ENCODE measurements at places on chromosomes 13 and 19.

GRCh38 chr13:39201180-39201579 lies 162.9 kb downstream of the NHLRC3 start:
- DNase-seq: no peak

GRCh38 chr19:3710265-3710812 lies 2.2 kb downstream of the TJP3 start:
- DNase-seq: peak; percentile 53

GRCh38 chr13:113863524-113864272 lies at the start of gene GAS6:
TSS of gene GAS6 (minus strand) at chr13:113864076. CDS start at chr13:113863920, 156 bp downstream.
- no peak for DNase-seq

DNA sequence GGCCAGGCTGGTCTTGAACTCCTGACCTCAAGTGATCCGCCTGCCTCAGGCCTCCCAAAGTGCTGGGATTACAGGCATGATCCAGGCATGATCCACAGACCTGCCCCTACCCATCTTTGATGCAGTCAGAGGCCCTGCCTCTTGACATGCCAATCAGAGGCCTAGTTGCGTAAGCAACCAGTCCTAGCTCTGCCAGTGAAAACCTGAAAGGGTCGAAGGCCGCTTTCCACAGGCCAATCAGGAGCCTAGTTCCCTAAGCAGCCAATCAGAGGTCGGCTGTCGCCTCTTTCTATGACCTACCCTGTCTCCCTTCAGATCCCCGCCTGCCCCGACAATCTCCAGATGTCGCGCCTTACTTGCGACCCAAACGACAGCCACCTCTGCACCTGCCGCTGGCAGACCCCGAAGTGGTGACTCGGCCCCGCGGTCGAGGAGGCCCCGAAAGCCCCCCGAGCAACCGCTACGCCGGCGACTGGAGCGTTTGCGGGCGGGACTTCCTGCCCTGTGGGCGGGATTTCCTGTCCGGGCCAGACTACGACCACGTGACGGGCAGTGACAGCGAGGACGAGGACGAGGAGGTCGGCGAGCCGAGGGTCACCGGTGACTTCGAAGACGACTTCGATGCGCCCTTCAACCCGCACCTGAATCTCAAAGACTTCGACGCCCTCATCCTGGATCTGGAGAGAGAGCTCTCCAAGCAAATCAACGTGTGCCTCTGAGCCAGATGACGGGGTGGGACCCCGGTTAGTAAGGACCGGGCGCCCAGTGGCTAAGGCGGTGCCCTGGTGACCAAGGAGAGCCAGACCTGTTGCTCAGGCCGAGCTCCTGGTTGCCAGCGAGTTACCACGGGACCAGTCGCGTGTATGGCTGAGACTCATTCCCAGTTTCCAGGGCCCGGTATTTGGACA lies 6.3 kb downstream of the SYDE1 start:
- DNase-seq: no peak

GRCh38 chr13:114067886-114068651 lies 64.4 kb downstream of the RASA3 start:
- no peak for DNase-seq

- DNase-seq: no peak
Measured at GRCh38 chr13:27482983-27483382, 32.6 kb upstream of the MTIF3 start.

DNA sequence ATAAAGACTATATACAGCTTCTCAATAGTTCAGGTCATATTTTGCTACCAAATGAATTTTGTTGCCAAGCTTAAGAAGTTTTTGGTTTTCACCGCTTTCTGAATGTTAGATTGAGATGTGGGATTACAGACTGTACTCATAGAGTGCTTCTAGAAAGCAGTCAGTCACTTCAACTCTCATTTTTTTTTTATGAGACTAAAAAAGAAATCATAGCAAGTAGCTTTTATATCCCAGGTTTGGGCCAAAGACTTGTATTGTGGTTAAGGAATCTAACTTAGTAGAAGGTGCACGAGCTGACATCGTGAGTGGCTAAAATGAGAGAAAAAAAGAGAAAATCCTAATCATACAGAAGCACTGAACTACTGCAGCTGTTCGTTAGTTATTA lies 2.2 kb upstream of the USPL1 start:
- DNase-seq: no peak

- DNase-seq: no peak
Measured at GRCh38 chr19:40933025-40933424, 51.0 kb upstream of the CYP2A7 start.

DNA sequence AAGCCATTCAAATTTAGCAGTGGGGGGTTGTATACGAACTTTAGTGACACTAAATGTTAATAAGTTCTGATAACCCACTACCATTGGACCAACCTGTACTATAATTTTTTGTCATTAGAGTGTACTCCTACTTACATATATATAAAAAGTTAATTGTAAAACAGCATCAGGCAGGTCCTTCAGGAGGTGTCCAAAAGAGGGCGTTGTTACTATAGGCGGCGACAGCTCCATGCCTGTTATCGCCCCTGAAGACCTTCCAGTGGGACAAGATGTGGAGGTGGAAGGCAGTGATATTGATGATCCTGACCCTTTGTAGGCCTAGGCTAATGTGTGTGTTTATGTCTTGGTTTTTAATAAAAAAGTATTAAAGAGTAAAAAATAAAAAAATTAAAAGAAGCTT lies 27.5 kb downstream of the SPRYD7 start:
- peak; percentile 23 for DNase-seq

DNA sequence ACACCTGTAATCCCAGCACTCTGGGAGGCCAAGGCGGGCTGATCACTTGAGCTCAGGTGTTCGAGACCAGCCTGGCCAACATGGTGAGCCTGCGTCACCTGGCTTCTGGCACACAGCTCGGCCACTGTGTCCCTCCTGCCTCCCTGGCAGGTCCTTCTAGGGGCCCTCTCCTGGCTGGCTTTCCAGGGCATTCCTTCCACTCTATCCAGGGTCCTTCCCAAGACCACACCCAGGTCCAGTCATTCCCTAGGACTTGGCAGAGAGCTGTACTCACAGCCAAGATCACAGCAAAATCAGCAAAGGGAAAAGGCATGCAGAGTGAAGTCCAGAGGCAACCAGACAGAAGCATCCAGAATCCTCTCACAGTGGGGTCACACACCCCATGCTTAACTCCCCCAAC lies 9.7 kb upstream of the HSH2D start:
- no peak for DNase-seq

GRCh38 chr19:5042556-5042955 lies 73.6 kb downstream of the KDM4B start:
- DNase-seq: no peak

DNA sequence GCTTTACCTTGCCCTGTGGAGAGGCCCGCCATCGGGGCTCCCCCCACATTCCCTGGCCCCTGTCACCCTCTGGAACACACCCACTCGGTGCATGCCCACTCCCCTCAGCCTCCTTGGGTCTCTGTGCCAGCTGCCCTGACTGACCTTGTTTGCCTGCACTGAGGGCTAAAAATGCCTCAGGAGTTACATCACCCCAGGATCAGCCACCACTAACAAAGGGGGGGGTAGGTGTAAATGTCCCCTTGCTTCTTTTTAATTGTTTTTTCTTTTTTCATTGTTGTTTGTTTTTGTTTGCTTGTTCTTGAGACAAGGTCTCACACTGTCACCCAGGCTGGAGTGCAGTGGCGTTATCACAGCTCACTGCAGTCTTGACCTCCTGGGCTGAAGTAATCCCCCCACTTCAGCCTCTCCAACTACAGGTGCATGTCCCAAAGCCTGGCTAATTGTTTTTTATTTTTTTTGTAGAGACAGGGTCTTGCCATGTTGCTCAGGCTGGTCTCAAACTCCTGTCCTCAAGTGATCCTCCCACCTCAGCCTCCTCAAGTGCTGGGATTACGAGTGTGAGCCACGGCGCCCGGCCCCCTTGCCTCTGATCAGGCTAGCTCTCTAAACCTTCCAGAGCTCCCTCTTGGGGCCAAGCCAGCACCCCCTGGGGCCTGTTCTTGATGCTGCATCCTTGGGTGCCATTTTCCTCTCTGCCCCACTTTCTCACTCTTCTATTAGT lies 297.1 kb downstream of the UQCRFS1 start:
- no peak for DNase-seq

- DNase-seq: no peak
Measured at GRCh38 chr13:67619995-67620380, 389.9 kb upstream of the PCDH9 start.

DNA sequence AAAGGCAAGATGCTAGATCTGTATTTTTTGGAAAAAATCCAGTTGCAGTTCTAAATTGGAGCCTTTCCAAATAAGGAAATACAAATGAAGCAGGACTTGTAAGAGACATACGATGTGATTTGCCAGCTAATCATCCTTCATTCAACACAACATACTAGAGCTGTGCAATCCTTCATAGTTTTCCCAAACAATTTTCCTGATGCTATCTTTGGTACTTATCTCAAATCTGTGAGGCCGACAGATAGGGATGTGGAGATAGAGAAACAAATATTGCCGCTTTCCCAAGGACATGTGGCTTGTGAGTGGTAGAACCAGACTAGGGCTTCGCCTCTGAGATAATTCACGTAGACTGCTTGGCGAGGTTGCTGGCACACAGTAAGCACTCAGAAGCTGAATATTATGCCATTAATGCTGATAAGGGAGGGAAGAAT lies 176.6 kb downstream of the LMO7 start:
- no peak for DNase-seq

DNA sequence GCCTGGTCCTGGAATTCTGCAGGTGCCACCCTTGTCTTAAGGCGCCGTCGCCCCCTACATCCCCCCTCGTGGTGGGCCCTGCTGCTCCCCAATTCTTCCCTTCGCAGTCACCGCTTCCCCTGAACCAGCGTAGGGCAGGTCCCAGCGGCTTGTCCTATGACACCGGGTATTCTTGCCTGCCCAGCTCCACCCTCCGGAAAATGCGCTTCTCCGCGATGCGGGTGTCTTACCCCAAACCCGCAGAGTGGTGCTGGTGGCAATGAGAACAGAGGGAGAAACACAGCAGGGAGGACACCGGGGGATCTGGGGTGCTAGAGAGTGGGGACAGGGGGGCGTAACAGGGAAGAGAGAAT lies 9.0 kb downstream of the ZNF808 start:
- DNase-seq: no peak

- DNase-seq: no peak
Measured at GRCh38 chr13:63680704-63681103, 2265.1 kb upstream of the PCDH20 start.

DNA sequence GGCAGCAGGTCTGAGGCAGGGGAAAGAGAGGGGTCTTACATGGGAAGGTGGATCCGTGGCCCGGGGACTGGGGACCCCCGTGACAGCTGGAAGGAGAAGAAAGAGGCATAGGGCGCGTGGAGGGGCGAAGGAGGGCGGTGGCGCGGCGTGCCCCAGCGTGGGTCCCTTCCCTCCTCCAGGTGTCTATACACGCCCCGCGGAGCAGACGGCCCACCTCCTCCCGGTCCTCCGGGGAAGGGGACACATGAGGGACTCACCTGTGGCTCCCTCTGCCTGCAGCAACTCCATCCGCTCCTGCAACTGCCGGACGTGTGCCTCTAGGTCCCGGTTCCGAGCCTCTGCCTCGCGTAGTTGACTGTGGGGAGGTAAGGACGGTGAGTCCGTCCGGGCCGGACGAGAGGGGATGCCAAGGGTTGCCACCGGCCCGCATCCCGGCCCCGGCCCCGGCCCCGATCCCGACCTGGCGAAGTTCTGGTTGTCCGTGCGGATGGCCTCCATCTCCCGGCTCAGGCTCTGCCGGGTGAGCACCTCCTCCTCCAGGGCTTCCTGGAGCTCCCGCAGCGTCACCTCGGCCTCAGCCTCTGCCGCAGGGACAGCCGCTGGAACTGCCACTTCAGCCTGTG lies 2.4 kb upstream of the SIX5 start:
- no peak for DNase-seq

DNA sequence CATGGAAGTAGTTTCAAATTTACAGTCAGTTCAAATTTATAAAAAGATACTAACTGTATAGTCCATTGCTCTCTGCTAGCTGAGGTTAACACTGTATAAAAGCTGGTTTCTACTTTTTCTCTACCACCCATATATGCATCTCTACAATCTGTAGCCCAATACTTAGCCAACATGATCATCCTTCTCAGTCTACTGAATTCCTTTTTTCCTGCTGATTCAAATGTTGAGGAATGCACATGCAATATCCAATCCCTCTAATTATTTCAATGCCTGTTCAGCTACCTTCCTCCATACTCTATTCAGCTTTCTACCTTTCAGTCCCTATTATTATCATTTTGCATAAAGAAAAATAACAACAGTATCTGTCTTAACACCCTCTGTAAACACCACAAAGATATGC lies 15.6 kb downstream of the KPNA3 start:
- DNase-seq: no peak

GRCh38 chr19:41422456-41422855 lies 4.7 kb downstream of the B3GNT8 start:
- DNase-seq: no peak

DNA sequence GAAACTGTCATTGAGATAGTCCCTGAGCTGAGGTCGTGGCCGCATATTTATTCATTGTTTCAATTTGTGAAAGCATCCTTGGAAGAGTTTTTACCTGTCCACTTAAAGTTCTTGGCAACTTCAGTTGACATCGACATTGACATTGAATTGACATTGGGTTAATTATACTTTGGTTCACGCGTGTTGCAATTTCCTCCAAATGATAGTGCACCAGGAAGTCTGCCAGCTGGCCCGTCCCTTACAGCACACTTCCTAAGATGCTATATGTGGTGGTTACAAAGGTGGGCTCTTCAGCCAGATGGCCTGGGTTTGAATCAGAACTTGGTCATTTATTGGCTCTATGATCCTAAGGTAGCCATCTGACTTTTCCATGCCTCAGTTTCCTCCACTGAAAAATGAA lies 176.0 kb downstream of the FGF14 start:
- no peak for DNase-seq

GRCh38 chr13:43180036-43180660 lies 156.8 kb downstream of the DNAJC15 start:
- no peak for DNase-seq

GRCh38 chr19:40740747-40741146 lies 9.5 kb downstream of the ACTMAP start:
- DNase-seq: no peak

GRCh38 chr19:43639519-43640423 lies at the start of gene CADM4:
TSS of gene CADM4 (minus strand) at chr19:43639850. CDS start at chr19:43639790, 60 bp downstream.
- peak; percentile 73 for DNase-seq

GRCh38 chr13:90979059-90979458 lies 368.4 kb upstream of the MIR17HG start:
- DNase-seq: no peak

DNA sequence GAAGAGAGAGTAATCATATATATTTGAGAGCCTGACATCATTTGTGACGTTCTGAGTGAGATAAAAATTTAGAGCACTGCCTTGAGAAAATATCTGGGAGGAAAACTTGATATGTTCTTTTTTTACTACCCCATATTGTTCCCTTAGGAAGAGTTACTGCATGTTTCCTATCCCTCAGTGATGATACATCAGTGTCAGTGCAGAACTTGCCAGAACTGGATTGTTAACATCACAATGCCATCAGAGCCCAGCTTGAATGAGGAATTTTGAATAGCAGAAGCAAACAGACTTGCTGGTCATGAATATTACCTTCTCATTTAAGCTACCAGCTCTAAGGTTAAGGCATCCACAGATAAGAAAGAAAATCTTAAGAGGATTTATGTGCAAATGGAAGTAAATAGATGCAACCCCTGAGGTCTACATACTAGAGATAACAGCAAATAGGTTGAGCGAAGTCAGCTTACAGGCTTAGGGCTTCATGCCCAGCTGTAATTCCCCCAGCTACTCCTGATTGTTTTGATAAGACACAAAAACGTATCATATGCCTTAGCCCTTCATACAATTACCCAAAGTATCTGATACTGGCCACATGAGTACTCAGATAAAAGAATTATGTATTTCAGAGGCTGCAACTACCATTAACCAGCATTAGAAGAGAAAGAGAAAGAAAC lies 313.7 kb upstream of the ATXN8OS start:
- no peak for DNase-seq

All from NCI-H526 (cell line).